Activated CD8-positive, alpha-beta T cell treated with anti-CD3 and anti-CD28 coated beads for 36 hours (primary cell): ENCODE measurements at places on chromosomes 4 and X. TPM values are rescaled to one million over a fixed set of nuclear protein-coding genes. Genes with fewer than 3 reads are reported as not detected.
A peak's percentile ranks its signal among the peaks of the same experiment; 100 is the strongest.

The SMC1A gene
- 151 TPM for total RNA-seq

The SLC25A31 gene
- not detected for total RNA-seq

The TMSB15C gene
- 2.0 TPM for total RNA-seq

The TBC1D9 gene
- not detected for total RNA-seq

The METTL14 gene
- total RNA-seq: 46.1 TPM

The IL21 gene
- 0.52 TPM for total RNA-seq

The GPRASP1 gene
- 3.9 TPM for total RNA-seq

The MAGIX gene
- 0.54 TPM for total RNA-seq

DNA sequence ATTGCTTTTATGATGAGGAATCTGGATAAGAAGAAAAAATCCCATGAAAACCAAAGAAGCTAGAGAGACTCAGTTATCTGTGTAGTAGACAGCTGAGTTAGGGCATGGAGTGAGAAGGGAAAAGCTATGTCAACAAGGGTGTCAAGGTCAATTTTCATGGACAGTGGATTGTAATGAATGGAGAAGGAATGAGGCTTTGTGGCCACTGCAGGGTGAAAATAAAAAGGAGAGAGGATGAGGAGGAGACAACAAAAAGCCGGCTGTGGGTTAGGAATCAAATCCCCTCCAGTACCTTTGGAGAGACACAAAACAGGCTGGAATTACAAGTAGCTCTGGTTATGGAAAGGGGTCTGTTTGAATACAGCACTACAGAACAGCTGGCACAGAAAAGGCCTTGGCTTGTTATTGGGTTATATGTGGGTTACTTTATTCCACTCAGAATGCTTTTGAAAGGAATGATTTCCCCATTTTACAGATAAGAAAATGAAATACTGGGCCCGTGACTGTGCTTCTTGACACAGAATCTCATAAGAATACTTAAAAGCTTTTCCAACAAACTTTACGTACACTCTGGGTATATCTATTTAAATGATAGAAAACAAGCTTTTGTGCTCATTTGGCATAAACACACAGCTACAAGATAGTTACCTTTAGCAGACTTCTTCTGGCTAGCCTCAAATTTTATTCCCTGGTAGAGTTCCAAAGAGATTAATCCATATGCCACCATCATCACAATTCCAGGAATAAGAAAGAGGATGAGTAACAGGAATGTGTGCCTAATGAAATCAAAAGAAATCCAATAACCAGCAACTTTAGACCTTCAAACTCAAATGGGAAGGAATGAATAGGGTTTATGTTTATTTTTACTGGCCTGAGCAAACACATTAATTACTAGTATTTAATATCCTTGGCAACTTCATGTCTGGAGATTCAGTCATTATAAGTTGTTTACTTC lies 7.5 kb downstream of the CCKAR start:
- no peak overlapping the region for H3K4me3 ChIP-seq
- H3K36me3 ChIP-seq: no peaks in the 10 kb centered on the region
- no peaks in the 10 kb centered on the region for H3K4me1 ChIP-seq
- DNase-seq: no peak
- no peaks in the 10 kb centered on the region for H3K27me3 ChIP-seq
- no peak overlapping the region for H3K27ac ChIP-seq

DNA sequence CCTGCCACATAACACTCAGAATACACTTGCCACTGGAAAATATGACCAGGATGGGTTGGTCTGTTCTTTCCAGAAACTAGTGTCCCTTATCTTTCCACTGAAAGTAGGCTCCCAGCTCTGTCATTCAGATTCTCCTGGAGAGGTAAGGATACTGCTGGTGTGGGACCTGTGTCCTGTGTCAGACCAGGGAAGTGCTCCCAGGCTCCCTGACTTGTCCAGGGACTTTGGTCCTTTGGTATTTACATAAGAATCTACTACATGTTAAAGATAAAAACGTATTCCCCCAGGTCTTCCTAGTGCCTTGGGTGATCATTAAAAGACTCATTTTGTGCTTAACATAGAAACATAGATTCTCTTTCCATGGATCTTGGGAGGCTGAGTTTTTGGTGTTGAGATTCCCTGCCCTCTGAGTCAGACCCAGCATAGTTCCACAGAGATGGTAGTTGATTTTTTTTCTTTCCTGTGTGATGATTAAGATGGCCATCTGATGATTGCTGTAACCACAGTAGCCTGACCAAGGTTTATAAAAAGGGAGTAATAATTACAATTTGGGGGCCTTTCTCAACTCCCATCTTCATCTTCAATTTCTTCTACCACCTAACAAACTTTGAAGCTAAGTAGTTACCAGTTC lies 159.8 kb upstream of the JADE1 start:
- H3K4me1 ChIP-seq: no peaks in the 10 kb centered on the region
- H3K4me3 ChIP-seq: no peak overlapping the region
- H3K27me3 ChIP-seq: peaks cover 2% of the 10 kb centered on the region
- H3K36me3 ChIP-seq: no peaks in the 10 kb centered on the region

- no peaks in the 10 kb centered on the region for H3K36me3 ChIP-seq
- no peaks in the 10 kb centered on the region for H3K4me1 ChIP-seq
- H3K27me3 ChIP-seq: no peaks in the 10 kb centered on the region
- DNase-seq: no peak
- no peak overlapping the region for H3K4me3 ChIP-seq
These were observed 25.7 kb downstream of the TRPC5 start for GRCh38 chrX:112056886-112057285.

DNA sequence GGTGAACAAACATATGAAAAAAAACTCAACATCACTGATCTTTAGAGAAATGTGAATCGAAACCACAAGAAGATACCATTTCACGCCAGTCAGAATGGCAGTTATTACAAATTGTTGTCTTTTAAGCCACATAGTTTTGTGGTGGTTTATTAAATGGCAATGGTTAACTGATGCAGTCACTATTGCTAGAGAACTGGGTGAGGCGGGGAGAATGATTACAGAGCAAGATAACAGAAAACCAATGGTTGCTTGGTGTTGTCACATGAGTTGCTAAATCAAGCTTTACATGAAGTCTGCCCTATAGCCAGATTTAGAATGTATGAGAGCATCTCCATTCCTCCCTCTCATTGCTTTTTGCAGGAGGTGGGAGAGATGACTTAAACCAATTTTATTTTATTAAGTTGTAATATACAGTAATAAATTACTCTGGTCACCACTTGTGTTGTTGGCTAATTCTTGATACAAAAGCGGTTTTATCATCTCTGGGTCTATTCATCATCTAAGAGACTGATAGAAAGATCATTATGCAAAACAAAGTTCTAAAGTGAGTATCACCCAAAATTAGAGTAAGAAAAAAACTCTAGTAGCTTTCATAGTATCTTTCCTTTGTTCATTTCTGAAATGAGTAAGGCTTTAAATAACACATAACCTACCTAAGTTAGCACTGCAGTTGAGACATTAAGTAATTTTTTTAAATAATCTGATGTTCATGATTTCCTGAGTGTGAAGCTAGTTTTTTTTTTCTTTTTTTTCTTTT lies 859.5 kb downstream of the STIM2 start:
- H3K36me3 ChIP-seq: no peaks in the 10 kb centered on the region
- no peaks in the 10 kb centered on the region for H3K27me3 ChIP-seq
- H3K4me1 ChIP-seq: no peaks in the 10 kb centered on the region
- no peak overlapping the region for H3K4me3 ChIP-seq

DNA sequence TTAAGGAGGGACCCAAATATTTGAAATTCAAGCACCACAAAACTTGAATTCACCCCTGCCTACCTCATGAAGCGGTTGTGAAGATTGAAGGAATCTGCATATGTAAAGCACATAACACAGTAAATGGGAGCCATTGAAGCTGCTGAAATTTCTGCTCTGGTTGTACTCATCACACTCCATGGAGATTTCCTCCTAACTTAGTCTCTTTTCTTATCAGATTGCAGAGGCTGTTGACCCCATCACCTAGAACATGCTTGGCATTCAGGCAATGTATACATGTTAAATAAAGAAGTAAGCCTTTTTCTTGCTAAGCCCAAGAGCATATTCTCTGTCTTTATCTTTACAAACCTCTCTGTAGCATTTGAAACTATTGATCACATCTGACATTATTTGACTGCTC lies 104.9 kb upstream of the TNIP3 start:
- DNase-seq: no peak
- H3K27me3 ChIP-seq: no peaks in the 10 kb centered on the region
- no peak overlapping the region for H3K27ac ChIP-seq
- no peaks in the 10 kb centered on the region for H3K36me3 ChIP-seq
- H3K4me3 ChIP-seq: no peak overlapping the region
- peaks cover 12% of the 10 kb centered on the region for H3K4me1 ChIP-seq

- no peaks in the 10 kb centered on the region for H3K27me3 ChIP-seq
- H3K36me3 ChIP-seq: no peaks in the 10 kb centered on the region
- H3K4me3 ChIP-seq: no peak overlapping the region
- H3K27ac ChIP-seq: no peak overlapping the region
- no peaks in the 10 kb centered on the region for H3K4me1 ChIP-seq
- DNase-seq: no peak
These were observed 50.7 kb upstream of the USP38 start for GRCh38 chr4:143133977-143134376.

DNA sequence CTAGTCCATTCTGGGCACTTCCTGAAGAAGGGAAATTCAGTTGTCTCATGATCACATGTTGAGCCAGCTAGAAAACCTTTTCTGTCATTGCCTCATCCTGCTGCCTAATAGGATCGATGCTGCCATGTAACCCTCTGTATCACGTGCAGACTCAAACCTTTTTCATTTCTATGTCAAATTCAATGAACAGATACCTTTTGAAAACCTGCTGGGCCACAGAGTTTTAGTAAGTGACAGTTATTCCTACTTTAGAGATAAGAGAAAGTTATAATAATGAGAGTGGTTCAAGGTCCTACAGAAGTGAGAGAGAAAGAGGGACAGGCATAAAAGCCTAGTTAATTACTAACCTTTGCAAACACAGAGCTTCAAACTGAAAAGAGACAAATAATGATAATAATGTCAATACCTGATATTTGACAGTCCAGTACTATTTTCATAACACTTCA lies 46.0 kb downstream of the MAOA start:
- no peaks in the 10 kb centered on the region for H3K4me1 ChIP-seq
- H3K27me3 ChIP-seq: peaks cover 5% of the 10 kb centered on the region
- no peak overlapping the region for H3K4me3 ChIP-seq
- H3K36me3 ChIP-seq: no peaks in the 10 kb centered on the region
- no peak overlapping the region for H3K27ac ChIP-seq

- no peaks in the 10 kb centered on the region for H3K27me3 ChIP-seq
- H3K4me1 ChIP-seq: peaks cover 21% of the 10 kb centered on the region
- H3K27ac ChIP-seq: no peak overlapping the region
- DNase-seq: no peak
- H3K36me3 ChIP-seq: peaks cover 7% of the 10 kb centered on the region
These were observed 1.9 kb upstream of the ZNF41 start for GRCh38 chrX:47484885-47485284.

DNA sequence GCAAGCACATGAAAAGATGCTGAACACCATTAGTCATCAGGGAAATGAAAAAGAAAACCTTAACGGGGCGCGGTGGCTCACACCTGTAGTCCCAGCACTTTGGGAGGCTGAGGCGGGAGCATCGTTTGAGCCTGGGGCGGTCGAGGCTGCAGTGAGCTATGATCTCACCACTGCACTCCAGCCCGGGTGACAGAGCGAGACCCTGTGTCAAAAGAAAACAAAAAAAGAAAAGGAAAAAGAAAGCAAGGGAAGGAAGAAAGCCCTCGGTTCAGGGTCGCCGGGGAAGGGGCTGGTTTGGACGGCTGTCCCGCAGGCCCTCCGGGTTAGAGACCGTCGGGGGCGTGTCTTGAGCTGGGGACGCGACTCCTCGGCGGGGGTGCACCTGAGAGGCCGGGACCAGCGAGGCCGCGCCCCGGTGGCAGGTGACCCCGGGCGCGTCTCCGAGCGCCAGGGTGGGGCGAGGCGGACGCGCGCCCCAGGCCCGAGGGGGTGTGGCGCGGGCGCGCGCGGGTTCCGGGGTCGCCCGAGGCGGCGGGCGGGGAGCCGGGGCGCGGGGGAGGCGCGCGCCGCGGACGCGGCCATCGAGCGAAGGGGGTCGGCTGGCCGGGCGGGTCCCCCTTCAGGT lies 478 bp upstream of the PLXNA3 start:
- peak overlapping the region; percentile 87 for H3K4me3 ChIP-seq
- H3K36me3 ChIP-seq: peaks cover 7% of the 10 kb centered on the region
- H3K4me1 ChIP-seq: peaks cover 6% of the 10 kb centered on the region
- H3K27me3 ChIP-seq: no peaks in the 10 kb centered on the region
- DNase-seq: peak; percentile 57

GRCh38 chr4:47933840-47934239 lies 19.5 kb upstream of the NFXL1 start:
- DNase-seq: no peak
- H3K4me3 ChIP-seq: no peak overlapping the region
- H3K27me3 ChIP-seq: no peaks in the 10 kb centered on the region
- no peaks in the 10 kb centered on the region for H3K36me3 ChIP-seq
- peaks cover 5% of the 10 kb centered on the region for H3K4me1 ChIP-seq
- no peak overlapping the region for H3K27ac ChIP-seq

DNA sequence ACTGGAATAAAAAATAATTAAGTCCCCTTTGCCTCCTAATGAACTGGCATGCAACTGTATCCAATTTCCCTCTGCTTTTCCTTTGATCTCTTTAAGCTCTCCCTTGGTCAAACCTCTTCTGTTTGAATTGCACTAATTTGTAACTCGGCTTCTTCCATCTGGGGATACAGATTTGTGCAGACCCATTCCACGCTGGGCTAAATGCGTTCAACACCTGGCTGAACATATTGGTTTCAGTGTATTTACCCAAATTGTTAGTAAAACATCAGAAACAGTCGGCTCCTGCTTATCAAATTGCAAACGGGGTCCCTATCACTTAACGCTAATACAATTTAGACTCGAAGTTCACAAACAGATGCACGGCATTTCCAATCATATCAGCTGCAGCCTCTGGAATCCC lies 124.9 kb upstream of the TAPT1 start:
- peaks cover 10% of the 10 kb centered on the region for H3K27me3 ChIP-seq
- DNase-seq: no peak
- H3K27ac ChIP-seq: no peak overlapping the region
- H3K4me1 ChIP-seq: no peaks in the 10 kb centered on the region
- H3K4me3 ChIP-seq: no peak overlapping the region
- no peaks in the 10 kb centered on the region for H3K36me3 ChIP-seq

DNA sequence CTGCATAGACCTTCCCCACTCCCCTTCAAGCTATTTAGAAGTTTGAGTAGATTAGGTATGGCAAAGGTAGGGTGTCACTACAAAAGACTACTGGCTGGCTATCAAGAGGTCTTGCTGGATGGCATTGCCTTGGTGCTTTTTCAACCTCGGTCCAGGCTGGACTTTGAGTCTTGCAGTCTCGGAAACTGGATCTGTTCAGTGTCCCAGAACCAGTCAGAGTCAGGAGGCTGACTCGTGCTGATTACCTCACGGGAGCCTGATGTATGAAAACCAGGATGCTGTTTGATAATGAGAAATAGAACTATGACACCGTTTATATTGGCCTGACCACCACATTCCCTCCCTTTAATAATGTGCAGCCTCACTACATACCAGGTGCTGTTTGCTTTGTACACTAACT lies 2.7 kb upstream of the PHKA1 start:
- peaks cover 3% of the 10 kb centered on the region for H3K36me3 ChIP-seq
- no peak for DNase-seq
- no peak overlapping the region for H3K4me3 ChIP-seq
- no peak overlapping the region for H3K27ac ChIP-seq
- H3K27me3 ChIP-seq: peaks cover 3% of the 10 kb centered on the region

GRCh38 chr4:134915355-134915754 lies 713.8 kb upstream of the PABPC4L start:
- H3K36me3 ChIP-seq: no peaks in the 10 kb centered on the region
- DNase-seq: no peak
- H3K4me1 ChIP-seq: no peaks in the 10 kb centered on the region
- H3K27me3 ChIP-seq: no peaks in the 10 kb centered on the region
- no peak overlapping the region for H3K4me3 ChIP-seq
- no peak overlapping the region for H3K27ac ChIP-seq
